Calu3 (cell line): ENCODE measurements at places on chromosomes 16 and 17. TPM values are rescaled to one million over a fixed set of nuclear protein-coding genes. Genes with fewer than 3 reads are reported as not detected.

The SAMD14 gene
- total RNA-seq = not detected in 2 replicates

The REXO5 gene
- 10.1 and 10.4 TPM in 2 replicates for total RNA-seq

The ZNF232 gene
- total RNA-seq = 7.1 and 8.4 TPM in 2 replicates

The HAGH gene
- total RNA-seq = 48.0 and 48.2 TPM in 2 replicates

- H3K4me3 ChIP-seq = no peak overlapping the region
- H3K36me3 ChIP-seq = peaks cover 6% of the 10 kb centered on the region
- no peak for DNase-seq
- no peaks in the 10 kb centered on the region for H3K4me1 ChIP-seq
Observed at GRCh38 chr17:80923211-80924110, 68.2 kb upstream of the CHMP6 start.

DNA sequence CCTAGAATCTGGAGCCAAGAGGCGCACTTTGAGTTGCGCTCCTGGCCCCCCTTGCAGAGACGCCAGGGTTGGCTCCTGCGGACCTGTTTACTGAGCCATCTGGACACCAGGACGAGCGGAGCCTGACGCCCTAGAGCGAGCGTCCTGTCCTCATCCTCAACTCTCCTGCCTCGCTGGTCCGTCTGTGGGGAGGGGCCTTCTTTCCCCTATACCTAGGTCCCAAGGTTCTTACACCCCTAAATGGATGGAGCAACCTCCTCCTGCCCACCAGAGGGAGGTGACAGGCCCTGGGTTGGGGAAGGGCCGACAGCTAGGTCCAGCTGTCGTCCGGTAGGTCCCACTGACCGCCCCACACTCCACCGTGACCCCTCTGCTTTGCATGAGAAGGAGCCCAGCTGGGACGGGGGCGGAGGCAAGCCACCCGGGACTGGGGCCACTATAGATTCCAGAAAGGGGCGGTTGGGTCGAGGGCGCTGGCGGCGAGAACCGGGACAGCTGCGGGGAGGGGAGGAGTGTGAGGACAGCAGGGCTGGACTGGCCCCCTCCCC is 3.1 kb upstream of the LHX1 start:
- peaks cover 56% of the 10 kb centered on the region for H3K4me1 ChIP-seq
- peak overlapping the region; percentile 74 for H3K4me3 ChIP-seq
- DNase-seq = no peak
- peaks cover 18% of the 10 kb centered on the region for H3K36me3 ChIP-seq
- H3K27ac ChIP-seq = no peak overlapping the region

DNA sequence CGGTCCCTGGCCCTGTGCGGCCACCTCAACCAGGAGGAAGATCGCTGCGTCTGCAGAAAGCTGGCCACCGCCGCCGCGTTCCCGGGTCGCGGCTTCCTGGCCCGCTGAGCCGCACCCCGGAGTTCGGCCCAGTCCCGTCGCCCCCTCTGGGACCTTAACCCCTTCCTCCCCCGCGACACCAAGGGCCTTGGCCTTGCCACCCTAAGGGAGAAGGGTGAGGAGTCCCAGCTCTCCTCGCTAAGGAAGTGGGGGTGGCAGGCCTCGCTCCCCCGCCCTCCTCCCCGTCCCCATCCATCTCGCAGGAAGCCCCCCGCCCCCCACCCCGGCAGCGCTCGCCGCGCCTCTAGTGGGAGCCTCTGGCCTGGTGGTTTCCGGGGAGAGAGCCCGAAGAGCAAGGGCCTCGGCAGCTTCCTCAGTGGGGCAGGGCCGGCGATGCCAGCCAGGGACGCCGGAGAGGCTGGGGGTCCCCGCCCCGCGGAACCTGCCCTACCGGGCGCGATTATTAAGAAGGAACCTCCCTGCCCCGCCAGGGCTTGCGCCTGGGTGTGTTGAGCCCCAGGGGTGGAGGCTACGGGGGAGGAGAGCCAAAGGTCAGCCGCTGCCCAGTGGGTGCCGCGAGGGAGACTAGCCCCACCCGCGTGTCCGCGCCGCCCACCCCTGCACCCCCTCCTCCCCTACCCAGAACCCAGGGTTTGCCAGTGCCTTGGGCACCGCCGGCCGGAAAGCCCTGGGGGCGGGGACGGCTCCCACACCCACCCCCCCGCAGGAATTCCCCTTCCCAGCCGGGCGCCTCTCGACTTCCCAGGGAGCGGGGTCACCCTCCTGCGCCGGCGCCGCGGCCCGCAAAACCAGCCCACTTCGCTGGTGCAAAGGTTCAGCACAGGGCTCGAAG is 6.8 kb downstream of the CBX4 start:
- H3K4me1 ChIP-seq = peaks cover 38% of the 10 kb centered on the region
- peaks cover 61% of the 10 kb centered on the region for H3K36me3 ChIP-seq
- DNase-seq = peak; percentile 50
- no peaks in the 10 kb centered on the region for H3K27me3 ChIP-seq
- peak overlapping the region; percentile 10 for H3K27ac ChIP-seq

DNA sequence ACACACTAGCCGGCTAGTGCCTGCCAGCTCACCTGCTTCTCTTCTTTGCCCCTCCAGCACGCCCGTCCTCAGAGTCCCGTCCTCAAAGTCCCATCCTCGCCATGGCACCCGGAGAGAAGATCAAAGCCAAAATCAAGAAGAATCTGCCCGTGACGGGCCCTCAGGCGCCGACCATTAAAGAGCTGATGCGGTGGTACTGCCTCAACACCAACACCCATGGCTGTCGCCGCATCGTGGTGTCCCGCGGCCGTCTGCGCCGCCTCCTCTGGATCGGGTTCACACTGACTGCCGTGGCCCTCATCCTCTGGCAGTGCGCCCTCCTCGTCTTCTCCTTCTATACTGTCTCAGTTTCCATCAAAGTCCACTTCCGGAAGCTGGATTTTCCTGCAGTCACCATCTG is 3.6 kb downstream of the SCNN1G start:
- no peaks in the 10 kb centered on the region for H3K36me3 ChIP-seq
- H3K4me3 ChIP-seq = no peak overlapping the region
- DNase-seq = no peak
- H3K27ac ChIP-seq = no peak overlapping the region

DNA sequence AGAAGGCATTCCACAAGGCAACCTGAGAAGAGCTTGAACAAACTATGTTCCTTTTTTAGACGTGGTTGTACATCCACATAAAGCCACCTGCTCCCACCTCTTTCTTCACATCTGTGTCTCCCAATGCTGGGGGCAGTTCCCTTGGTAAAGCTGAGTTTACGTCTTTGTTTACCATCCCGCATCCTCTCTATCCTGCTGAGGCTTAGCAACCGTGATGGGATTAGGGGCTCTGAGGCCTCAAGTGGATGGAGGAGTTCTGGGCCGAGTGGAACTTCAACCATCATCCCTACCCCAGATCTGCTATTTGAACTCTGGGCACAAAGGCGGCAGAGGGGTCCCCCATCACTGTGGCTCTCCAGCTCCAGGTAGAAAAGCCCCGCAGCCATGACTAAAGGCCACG is 94.2 kb upstream of the CREBBP start:
- no peak for DNase-seq
- no peaks in the 10 kb centered on the region for H3K36me3 ChIP-seq
- H3K4me3 ChIP-seq = no peak overlapping the region
- no peaks in the 10 kb centered on the region for H3K27me3 ChIP-seq

- no peak overlapping the region for H3K27ac ChIP-seq
- no peak overlapping the region for H3K4me3 ChIP-seq
- no peaks in the 10 kb centered on the region for H3K27me3 ChIP-seq
- H3K4me1 ChIP-seq = peaks cover 16% of the 10 kb centered on the region
- peaks cover 15% of the 10 kb centered on the region for H3K36me3 ChIP-seq
Observed at GRCh38 chr17:30605027-30605426, 127.8 kb downstream of the GOSR1 start.

GRCh38 chr16:50857881-50858280 is 116.0 kb downstream of the CYLD start:
- no peak overlapping the region for H3K27ac ChIP-seq
- no peak for DNase-seq
- H3K36me3 ChIP-seq = no peaks in the 10 kb centered on the region

- no peak overlapping the region for H3K27ac ChIP-seq
- no peak overlapping the region for H3K4me3 ChIP-seq
- no peak for DNase-seq
- H3K36me3 ChIP-seq = peaks cover 9% of the 10 kb centered on the region
- H3K4me1 ChIP-seq = no peaks in the 10 kb centered on the region
Observed at GRCh38 chr17:61970030-61970429, 42.2 kb upstream of the INTS2 start.

GRCh38 chr17:48575673-48576478 is 2.3 kb downstream of the HOXB4 start:
- peaks cover 59% of the 10 kb centered on the region for H3K4me1 ChIP-seq
- peak overlapping the region; percentile 66 for H3K27ac ChIP-seq
- H3K27me3 ChIP-seq = peaks cover 20% of the 10 kb centered on the region
- H3K36me3 ChIP-seq = peaks cover 100% of the 10 kb centered on the region
- DNase-seq = no peak
- no peak overlapping the region for H3K4me3 ChIP-seq

GRCh38 chr16:57175896-57176295 is 9.9 kb downstream of the PSME3IP1 start:
- no peak for DNase-seq
- no peak overlapping the region for H3K27ac ChIP-seq
- no peak overlapping the region for H3K4me3 ChIP-seq
- H3K27me3 ChIP-seq = no peaks in the 10 kb centered on the region

- H3K4me1 ChIP-seq = peaks cover 42% of the 10 kb centered on the region
- peaks cover 73% of the 10 kb centered on the region for H3K36me3 ChIP-seq
- H3K27me3 ChIP-seq = no peaks in the 10 kb centered on the region
- H3K4me3 ChIP-seq = peak overlapping the region; percentile 82
Observed at GRCh38 chr16:31181102-31181830, 1.3 kb downstream of the FUS start.

DNA sequence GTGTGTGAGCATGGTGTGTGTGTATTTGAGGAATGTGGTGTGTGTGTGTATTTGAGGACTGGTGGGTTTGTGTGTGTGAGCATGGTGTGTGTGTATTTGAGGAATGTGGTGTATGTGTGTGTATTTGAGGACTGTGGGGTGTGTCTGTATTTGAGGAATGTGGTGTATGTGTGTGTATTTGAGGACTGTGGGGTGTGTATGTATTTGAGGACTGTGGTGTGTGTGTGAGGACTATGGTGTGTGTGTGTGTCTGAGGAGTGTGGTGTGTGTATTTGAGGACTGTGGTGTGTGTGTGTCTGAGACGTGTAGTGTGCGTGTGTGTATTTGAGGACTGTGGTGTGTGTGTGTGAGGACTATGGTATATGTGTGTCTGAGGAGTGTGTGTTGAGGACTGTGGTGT is 18.0 kb upstream of the CACNG1 start:
- DNase-seq = no peak
- no peaks in the 10 kb centered on the region for H3K4me1 ChIP-seq
- no peaks in the 10 kb centered on the region for H3K27me3 ChIP-seq
- no peak overlapping the region for H3K4me3 ChIP-seq
